ENCODE measurements at places on chromosomes 6 and 20.

- DNase-seq: no peak
Observed at GRCh38 chr20:13809373-13809772, 24.5 kb downstream of the NDUFAF5 start.

DNA sequence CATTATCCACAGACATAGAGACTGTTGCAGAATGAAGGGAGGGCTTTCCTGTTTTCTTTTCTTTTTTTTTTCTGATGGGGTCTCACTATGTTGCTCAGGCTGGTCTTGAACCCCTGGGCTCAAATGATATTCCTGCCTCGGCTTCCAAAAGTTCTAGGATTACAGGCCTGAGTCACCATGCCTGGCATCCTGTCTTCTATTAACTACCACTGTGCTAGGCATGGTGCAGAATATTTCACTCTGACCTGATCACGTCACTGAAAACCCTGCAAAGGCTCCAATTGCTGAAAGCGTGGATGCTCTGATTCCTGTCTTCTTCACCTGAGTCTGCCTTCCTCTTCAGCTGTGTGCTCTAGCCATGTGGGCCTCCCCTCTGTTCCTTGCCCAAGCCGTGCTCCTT is 8.5 kb upstream of the DNMT3B start:
- peak; percentile 49 for DNase-seq

DNA sequence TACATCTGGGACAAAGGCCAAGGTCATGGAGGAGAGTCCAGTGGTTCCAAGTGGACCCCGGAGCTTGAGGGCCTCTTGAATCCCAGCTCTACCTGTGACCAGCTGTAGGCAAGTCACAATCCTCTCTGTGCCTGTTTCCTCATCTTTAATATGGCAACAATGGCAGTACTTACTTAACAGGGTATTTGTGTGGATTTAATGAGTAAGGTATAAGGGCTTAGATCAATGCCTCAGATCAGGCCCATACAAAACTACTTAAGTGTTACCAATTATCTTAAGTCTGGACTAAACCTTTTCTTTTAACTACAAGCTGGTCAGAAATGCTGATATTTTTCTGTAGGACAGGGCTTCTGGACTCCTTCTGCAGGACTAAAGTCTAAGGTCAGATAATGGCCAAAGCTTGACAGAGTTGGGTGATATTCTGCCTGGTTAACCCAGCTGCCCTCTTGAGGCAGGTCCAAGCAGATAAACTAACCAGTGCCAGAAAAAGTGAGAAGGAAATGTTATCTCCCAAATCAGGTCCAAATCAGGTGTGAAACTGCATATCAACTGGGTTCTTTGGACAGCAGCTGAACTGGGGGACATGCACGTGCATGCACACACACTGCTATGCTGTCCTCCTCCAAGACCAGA is 2.2 kb downstream of the SULF2 start:
- DNase-seq: no peak

DNA sequence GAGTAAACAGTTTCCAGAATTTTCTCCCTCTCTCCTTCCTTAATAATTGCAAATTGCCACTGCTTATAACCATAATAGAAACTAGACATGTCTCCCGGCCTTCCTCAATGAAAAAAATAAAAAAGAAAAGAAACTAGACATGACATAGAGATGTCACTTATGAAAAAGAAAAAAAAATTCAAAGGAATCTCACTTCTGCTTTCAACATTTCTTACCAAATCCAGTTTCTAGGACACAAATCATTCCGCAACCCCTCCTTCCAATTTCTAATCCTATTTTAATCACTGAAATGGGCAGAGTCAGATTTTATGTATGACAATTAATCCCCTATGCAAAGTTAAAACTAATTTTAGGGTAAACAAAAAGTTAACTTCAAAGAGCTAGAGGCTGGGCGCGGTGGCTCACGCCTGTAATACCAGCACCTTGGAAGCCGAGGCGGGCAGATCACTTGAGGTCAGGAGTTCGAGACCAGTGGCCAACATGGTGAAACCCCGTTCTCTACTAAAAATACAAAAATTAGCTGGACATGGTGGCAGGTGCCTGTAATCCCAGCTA is 40.1 kb upstream of the EEF1A1 start:
- no peak for DNase-seq

- DNase-seq: no peak
Observed at GRCh38 chr6:19492636-19493405, 344.3 kb upstream of the ID4 start.

DNA sequence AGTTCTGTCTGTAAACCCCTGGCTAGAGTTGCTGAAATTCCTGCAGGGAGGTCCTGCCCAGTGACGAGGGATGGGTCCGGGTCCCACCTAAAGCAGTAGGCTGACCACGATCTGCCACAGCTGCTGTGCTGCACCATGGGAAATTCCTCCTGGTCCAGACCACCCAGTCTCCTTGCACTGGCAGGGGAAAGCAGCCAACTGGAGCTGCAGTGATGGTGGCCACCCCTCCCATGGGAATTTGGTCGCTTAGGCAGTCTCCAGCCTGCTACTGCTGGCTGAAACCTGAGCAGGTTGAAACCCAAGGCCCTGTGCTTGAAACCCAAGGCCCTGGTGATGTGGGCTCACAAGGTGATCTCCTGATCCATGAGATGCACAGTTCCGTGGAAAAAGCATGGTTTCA is 23.9 kb upstream of the MOXD1 start:
- DNase-seq: no peak

GRCh38 chr6:133542056-133542821 is 301.1 kb downstream of the EYA4 start:
- DNase-seq: peak; percentile 15

DNA sequence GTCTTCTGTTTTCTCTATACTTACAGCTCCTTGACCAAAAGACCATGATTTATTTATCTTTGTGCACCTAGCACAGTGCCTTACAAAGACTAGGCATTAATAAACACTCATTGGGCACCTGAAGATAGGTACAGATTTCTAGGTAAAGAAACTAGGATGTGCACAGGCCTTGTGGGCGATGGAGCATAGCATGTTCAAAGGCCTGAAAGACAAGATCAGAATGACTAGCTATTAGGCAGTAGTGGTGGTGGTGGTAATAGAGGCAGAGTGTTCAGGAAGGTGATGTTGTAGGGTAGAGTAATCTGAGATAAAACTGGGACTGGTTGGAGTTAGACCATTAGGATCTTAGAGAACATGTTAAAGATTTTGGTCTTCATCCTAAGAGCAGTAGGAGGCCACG is 3.9 kb downstream of the TXLNB start:
- DNase-seq: no peak

GRCh38 chr20:57620274-57620990 is at the start of gene ZBP1:
Gene ZBP1 (minus strand): TSS chr20:57620426. CDS start chr20:57620295, 131 bp downstream.
- no peak for DNase-seq

DNA sequence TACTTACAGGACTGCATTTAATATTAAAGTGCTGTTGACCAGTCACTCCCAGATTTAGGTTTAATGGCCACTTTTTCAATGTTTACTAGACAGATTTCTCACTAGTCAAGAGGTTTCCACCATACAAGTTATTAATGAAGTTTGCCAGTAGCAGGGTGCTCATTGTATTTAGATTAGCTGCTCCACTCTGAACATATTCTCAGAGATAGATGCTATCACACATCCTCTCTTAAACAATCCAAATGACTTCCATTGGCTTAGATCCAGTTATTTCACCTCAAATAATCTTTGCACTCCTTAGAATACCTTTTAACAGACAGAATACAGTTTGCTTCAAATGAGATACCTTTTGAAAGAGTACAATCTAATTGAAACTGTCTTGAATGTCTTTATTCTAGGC is 276.1 kb downstream of the HDGFL1 start:
- no peak for DNase-seq

DNA sequence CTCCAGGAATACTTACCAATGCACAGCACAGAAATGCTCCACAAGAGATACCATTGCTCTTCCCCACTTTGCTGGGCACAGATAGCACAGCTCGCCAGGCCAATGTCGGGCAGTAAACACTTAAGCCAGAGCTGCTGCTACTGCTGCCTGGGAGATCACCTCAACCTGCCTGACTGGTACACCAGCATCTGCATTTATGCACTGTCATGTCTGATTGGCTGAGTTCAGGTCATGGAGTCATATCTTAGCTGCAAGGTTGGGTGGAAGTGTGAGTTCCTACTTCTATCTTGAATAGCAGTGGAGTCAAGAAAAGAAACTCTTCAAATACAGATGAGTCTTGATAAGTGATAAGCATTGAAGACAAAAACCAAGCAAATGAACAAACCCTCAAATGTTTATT is 10.9 kb upstream of the ADGRF4 start:
- DNase-seq: no peak

DNA sequence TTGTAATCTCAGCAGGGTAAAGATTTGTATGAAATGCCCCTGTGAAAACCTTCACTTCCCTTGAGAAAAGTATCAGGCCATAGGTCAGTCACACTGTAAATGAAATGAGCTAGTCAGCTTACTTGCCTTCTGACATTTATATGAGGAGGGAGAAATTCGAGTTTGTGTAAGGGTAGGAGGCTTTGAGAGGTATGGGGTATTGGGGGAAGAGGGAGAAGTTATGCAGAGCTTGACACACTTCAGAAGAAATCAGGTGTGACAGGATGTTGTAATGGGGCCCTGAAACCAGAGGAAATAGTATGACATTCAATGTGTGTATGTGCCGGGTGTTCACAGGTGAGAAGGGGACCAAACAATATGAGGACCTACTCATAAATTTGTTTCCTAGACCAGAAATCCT is 64.2 kb upstream of the CCN6 start:
- DNase-seq: no peak

- DNase-seq: no peak
Observed at GRCh38 chr20:3233131-3233990, 5.6 kb downstream of the SLC4A11 start.

DNA sequence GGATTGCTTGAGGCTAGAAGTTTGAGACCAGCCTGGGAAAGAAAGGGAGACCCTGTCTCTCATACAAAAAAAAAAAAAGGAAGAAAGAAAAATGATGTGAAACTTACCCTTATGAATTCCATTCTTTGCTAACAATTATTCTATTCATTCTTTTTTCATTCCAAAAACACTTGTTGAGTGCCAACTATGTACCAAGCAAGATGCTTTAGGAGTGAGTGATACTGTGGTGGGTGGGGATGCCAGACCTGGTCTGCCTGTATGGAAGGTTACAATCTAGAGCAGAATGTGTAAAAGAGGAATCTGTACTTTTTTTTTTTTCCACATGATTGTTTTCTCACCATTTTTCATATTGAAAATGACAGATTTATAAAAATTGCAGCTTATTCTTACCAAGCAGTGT is 73.8 kb upstream of the TULP1 start:
- DNase-seq: peak; percentile 26
